SK-N-MC (cell line): ENCODE measurements at places on chromosomes 3 and 15.

DNA sequence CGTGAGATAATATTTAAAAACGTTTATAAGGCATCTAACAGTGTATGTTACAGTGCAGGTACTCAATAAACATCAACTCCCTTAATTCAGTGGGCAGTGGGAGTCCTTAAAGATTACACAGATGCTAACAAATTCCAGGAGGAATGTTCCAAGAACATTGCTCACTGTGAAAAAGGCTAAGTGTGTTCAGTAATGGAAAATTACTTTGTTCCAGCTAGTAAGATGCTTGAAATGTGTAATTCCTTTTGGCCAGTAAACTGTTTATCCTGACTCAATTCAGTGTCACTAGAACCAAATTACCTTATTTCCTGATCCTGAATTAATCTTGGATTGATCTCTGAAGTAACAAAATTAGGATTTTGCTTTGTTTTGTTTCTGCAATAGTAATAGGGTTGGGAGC, 54.2 kb upstream of the SEMA6D start:
- no peak for DNase-seq

- DNase-seq = no peak
Observed at GRCh38 chr3:11539218-11539617, 104.5 kb downstream of the VGLL4 start.

DNA sequence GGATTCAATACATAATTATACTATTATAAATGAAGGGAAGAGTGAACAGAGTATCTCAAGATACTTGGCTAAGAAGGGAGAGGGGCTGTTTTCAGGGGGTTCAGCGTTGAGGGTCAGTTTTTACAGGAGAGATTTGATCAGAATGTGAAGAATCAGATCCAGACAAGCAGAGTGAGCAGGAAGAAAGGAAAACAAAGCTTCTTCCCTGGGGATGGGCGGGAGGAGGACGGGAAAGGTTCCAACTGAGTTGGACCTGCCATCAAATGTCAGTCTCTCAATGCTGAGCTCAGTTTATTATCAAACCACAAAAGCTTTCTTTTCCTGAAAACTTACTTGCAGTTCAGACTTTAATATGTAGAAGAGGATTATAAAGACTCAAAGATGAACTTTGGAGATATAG, 6.0 kb upstream of the MELTF start:
- DNase-seq = no peak

DNA sequence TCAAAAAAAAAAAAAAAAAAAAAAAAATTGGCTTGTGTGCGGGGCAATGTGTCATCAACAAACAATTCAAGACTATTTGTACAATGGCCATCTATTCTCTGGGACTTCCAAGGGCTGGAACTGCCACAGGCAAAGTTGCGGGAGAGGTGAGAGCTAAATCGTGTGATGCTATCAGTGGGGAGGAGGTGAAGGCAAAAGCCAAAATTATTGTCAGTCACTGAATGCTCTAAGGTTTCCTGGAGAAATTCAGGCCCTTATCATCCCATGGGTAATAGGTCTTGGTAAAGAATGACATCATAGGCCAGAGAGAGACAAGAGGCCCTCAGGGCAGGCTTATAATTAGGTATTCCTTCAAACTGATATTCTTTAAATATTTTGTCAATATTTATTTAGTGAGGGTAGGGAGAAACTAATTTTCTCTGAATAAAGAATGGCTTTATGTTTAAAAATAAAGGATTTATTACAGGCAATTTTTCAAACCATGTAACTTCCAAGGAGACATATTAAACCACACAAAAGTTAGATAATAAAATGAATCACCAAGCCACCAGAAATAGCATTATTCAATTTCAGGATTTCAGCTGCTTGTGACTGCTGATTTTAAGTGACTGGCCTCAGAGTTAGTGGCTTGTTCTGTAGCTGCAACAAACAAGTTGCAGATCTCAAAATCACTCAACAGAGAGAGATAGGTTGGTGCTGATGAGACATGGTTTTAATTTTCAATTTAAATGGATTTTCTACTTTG, 226.3 kb upstream of the MRPL3 start:
- no peak for DNase-seq

- DNase-seq = no peak
Observed at GRCh38 chr3:42799376-42799775, 4.9 kb downstream of the HIGD1A start.
